ENCODE measurements at places on chromosomes 3 and 15.

DNA sequence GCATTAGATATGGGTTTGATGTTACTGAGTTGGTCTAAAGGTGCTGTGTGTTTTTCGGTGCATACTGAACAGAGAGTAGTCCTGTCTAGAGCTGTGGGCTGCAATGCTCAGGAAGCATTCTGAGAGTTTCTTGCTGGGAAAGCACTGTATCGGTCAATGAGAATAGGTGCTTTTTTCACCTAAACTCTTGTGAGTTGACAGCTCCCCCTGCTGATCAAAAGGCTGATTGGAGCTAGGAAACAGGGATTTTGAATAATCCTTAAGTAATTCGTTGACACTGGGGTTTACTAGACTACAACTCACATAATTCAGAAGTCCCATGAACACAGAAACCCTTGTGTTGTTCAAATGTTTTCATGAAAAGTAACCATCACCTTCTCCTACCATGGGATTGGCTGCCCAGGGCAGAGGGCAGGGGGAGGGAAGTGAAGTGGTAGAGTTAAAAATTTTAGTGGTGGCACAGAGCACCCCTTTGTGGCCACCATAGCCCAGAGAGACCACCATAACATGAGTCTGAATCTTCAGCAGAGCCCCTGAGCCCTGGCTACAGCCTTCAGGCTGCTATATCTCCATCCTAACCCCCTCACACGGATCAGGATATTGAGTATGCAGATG is 13.0 kb upstream of the MANF start:
- DNase-seq = no peak

DNA sequence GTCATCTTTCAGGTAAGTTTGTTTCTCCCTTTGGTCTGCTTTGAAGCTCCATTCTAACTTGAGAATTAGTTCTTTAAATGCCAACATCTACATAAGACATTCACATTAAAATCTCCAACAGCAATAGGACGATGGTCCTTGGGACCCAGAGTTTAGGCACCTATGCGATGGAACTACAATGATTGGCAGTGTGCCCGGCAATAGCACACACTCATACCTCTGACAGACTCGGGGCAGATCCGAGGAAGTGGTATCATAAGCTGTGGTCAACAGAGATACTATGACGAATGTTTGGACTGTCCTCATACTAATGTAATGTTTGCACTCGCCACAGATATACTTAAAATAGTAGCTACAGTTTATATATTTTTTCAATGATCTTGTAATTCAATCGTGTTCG is 34.2 kb upstream of the NR2F2 start:
- DNase-seq = no peak

GRCh38 chr3:4466741-4467521 is at the start of gene SUMF1:
Gene SUMF1 (minus strand): TSS chr3:4467269. CDS start chr3:4467245, 24 bp downstream.
- peak; percentile 83 for DNase-seq

- DNase-seq = peak; percentile 66
These were observed at the start of gene UBA3 for GRCh38 chr3:69080233-69080920. Gene UBA3 (minus strand): TSS chr3:69080365. CDS start chr3:69080353, 12 bp downstream.

- DNase-seq = no peak
These were observed 52.5 kb downstream of the CPN2 start for GRCh38 chr3:194298331-194299227.

- no peak for DNase-seq
These were observed 732.2 kb downstream of the NAALADL2 start for GRCh38 chr3:175591375-175591774.

DNA sequence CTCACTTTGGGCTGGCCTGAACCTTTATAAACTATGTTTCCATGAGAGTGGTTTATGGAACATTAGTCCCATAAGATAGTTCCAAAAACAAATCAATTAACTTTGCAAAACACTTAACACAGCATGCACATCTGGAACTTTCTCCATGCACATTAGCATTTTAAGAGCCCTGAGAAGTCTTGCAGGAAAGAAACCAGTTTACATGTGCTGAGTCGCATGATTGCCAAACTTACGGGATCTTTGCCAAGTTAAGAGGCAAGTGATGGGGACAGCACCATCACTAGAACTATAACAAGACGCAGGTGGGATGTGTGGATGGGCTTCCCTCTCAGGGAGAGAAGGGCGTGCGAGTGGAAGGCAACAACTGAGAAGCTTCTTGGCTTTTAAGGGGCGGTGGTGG is 20.7 kb downstream of the ADAMTS9 start:
- no peak for DNase-seq

DNA sequence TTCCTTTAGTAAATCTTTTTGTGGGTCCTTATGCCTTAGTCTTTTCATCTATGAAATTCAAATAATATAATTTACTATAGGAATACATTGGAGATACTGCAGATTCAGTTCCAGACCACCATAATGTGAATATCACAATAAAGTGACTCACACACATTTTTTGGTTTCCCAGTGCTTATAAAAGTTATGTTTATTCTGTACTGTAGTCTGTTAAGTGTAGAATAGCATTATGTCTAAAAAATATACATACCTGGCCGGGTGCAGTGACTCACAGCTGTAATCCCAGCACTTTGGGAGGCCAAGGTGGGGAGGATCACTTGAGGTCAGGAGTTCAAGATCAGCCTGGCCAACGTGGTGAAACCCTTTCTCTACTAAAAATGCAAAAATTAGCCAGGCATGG is 53.9 kb upstream of the PAQR5 start:
- no peak for DNase-seq

GRCh38 chr3:147417551-147418295 is 8.6 kb downstream of the ZIC1 start:
- DNase-seq = no peak

- DNase-seq = peak; percentile 45
These were observed 30.0 kb upstream of the NR2E3 start for GRCh38 chr15:71780115-71780976.

- DNase-seq = no peak
These were observed 19.1 kb upstream of the TBC1D21 start for GRCh38 chr15:73854265-73854664.

GRCh38 chr3:124823206-124823605 is 64.0 kb downstream of the ITGB5 start:
- no peak for DNase-seq

- no peak for DNase-seq
These were observed 11.2 kb downstream of the RPL32 start for GRCh38 chr3:12829886-12830784.

- DNase-seq = no peak
These were observed 69.6 kb downstream of the ZIC4 start for GRCh38 chr3:147336543-147337278.

- DNase-seq = no peak
These were observed 42.3 kb downstream of the NKIRAS1 start for GRCh38 chr3:23874359-23875112.

DNA sequence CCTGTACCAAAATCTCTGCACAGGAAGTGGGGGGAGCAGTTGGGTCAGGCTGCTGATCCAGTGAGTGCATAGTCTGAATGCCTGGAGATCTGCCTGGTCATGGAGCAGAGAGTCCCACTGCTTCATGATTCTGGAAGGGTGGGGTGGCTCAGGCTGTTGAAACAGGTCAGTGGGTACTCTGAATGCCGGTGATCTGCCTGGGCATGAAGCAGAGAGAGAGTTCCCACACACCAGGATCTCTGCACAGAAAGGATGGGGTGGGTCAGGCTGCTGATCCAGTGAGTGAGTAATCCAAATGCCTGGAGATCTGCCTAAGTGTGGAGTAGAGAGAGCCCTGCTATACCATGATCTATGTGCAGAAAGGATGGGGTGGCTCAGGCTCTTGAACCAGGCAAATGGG is 16.1 kb upstream of the GCSAM start:
- DNase-seq = no peak

- DNase-seq = no peak
These were observed 22.5 kb downstream of the CCR4 start for GRCh38 chr3:32973982-32974381.

DNA sequence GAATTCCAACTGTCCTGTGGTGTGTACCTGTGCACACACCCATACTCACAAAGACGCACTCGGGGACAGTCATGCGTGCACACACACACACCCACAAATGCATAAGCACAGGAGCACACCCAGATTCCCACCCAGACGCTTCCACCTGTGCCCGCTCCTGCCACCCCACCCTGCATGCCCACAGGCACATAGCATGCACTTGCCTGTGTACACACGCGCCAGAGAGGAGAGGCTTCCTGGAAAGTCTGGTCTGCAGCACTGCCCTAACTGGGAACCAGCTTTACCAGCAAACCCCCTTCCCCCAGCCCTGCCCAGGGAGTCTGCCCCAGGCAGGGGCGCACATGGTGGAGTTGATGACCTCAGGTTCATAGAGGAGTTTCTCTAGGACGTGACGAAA is 246.2 kb downstream of the UACA start:
- no peak for DNase-seq

All from GM12891 (cell line).